ENCODE measurements at places on chromosomes 1 and 21.

GRCh38 chr21:45255381-45256020, 32.2 kb downstream of the POFUT2 start:
- peak; percentile 14 for DNase-seq

GRCh38 chr1:206705191-206705590, 20.5 kb downstream of the MAPKAPK2 start:
- DNase-seq, result no peak

GRCh38 chr1:210441028-210441427, 112.3 kb downstream of the HHAT start:
- DNase-seq, result no peak

DNA sequence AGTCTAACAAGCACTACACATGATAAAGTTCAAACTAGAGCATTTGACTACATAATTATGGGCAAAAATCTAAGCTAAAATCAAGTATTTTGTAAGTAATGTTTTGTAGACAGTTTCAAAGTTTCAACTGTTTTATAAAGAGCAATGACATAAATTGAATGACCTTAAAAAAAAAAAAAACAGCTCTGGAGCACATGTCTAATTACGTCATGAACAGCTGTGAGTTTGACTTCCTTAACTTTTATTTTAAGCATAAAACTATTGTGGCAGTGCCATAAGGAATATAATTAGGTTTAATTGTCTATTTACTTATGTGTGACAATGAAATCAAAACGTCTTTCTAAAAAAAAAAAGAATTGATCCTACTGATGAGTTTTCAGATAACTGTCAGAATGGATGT, 272.5 kb upstream of the LRRC7 start:
- DNase-seq, result no peak

DNA sequence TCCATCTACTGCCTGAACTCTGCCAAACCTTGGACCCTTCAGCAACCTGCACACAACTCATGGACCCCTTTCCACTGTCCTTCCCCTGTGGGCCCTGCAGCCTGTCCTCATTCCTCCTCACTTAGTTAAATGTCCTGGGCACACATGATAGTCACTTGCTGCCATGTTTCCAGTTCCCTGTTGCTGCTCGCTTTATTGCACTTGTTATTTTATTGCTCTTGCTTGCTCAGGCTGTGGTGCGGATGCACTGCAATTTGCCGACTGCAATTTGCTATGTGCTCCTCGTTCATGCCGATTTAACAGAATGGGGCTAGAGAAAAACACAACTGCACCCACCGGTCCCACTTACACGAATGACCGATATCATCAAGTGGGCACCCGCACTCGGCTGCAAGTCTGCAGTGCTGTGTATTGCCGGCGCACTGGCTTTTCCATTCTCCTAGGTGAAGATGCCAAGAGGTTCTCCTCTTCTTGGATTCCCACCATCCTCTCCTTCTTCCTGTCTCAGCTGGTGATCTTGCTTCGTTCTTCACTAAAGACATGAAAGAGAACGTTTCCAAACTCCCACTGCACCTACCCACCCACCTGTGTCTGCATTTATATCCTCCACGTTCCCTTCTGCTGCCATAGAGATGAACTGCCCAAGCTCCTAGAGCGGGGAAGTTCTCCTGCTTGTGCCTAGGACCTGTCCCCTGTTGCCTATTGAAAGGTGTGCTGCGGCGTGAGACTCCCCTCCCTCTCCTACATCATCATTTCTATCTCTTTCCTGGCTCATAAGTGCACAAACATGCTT, 45.4 kb upstream of the B3GALT5 start:
- no peak for DNase-seq

DNA sequence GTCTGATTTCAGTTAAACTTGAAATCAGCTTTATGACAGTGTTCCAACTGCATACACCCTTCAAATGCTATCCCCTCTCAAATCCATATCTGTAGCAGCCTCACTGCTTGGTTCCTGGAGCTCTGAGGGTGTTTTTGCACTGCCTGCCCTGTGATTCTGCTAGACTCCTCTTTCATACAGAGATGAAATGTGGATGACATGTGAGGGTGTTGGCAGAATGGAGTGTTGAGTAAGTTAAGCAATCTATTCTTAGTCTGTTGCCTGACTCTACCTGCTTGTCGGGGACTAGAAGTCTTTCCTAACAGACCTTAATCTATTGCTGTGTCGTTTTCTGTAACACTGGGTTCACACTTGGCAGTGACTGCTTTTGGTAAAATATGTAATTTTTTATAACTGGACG, 9.8 kb downstream of the IGSF5 start:
- no peak for DNase-seq

- DNase-seq, result no peak
Observed at GRCh38 chr1:24022581-24023361, 42.6 kb upstream of the SRSF10 start.

DNA sequence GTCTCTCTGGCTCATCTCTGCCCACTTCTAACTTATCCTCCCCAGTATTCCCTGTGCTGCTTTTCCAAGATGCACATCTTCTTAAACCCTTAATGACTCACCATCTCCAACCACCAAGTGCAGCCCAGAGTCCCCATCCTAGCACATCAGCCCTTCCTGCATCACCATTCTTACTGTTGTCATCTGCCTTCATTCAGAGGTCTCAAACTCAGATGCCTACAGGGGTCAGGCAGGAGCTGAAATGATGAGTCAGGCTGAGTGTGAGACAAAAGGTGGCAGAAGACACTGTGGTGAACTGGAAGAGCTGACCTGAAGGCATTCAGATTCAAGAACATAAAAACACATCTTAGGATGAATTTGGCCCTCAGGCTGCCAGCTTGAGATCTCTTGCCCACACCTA, 34.6 kb downstream of the OLFML2B start:
- no peak for DNase-seq

- no peak for DNase-seq
Observed at GRCh38 chr1:218686258-218686657, 341.1 kb downstream of the TGFB2 start.

- no peak for DNase-seq
Observed at GRCh38 chr1:154199563-154199879, 6.6 kb downstream of the CFAP141 start.

DNA sequence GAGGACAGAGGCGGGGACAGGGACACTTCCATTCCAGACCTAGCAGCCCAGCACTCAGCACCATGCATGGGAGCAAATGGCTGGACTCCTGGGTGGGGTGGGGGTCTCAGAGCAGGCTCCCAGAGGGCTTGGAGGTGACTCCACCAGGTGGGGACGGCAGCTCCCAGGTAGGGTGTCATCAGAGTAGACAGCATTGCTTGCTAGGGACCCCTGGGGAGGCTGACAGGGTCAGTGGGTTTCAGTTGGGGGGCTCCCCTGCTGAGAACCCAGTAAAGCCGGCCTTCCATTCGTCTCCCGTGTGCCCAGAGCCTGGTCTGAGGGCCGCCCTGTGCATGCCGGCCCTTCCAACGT, 4.8 kb upstream of the GJC2 start:
- DNase-seq, result peak; percentile 25
